AG10803 (cell line): ENCODE measurements at places on chromosomes 3 and 15.
A peak's percentile ranks its signal among the peaks of the same experiment; 100 is the strongest.

GRCh38 chr3:10763817-10764258 is 52.2 kb upstream of the SLC6A11 start:
- no peak for DNase-seq

- DNase-seq = no peak
Measured at GRCh38 chr3:61597906-61598305, 36.5 kb downstream of the PTPRG start.

DNA sequence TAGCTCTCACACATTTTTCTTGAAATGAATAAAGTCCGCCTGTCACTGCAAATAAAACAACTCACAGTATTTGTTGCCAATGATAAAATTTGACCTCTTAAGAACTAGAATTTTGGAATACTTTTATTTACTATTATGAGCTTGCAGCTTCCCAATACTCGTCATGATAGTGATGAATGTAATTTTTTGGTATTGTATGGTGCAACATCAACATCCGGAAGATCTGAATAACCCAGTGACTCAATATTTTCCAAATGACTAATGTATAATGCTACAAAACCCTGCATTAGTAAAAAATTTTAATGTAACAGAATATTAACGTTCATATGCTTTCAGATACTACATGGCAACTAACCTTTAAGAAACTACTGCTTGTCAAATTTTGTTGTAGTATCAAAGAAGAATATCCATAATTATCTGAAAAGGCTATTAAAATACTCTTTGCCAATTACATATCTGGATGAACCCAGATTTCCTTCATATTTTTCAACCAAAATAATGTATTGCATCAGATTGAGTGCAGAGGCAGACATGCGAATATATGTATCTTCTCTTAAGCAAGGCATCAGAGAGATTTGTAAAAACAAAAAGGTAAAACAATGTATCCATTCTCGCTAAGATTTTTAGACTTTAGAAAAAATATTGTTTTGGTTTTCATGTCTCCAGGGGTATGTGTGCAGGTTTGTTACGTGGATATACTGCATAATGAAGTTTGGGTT is 95.3 kb downstream of the IGF2BP2 start:
- DNase-seq = peak; percentile 86

DNA sequence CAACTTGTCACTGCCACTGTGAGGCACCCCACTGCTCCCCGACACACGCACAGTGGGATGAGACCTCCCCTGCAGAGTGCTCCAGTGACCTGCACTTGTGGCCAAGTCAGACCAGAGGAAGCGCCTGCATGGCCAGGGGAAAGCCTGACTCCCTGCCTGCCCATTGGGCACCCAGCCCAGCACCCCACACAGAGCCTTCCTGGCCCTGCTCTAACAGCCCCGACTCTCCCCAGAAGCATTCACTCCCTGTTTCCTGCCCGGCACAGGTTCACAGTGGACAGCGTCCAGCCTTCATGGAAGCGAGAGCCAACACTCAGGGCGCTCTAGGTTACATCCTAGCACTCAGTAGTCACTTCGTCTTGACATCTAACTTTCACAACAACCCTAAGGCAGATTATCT is 27.8 kb downstream of the RBPMS2 start:
- DNase-seq = no peak

DNA sequence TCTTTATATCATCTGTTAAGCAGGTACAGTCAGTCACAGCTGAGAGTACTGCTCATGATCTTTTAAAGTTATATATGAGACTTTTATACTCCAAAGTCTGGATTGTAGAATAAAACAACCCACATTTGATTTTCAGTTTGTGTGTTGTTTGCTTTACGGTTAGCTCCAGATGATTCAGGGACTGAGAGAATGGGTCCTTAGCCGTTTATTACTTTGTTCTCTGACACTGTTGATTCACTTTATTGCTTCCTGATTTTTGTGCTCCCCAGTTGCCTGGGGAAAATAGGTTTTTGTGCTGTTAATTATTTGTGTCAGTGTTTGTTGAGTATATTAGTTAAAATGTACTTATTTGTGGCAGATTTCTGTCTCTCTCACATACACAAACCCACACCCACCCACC is 8.6 kb upstream of the EBLN2 start:
- no peak for DNase-seq

- peak; percentile 99 for DNase-seq
Measured at GRCh38 chr15:90560229-90560776, 30.6 kb downstream of the CRTC3 start.

GRCh38 chr3:190096345-190096744 is 24.4 kb downstream of the P3H2 start:
- DNase-seq = no peak

- DNase-seq = no peak
Measured at GRCh38 chr3:58991623-58992022, 58.2 kb downstream of the CFAP20DC start.

DNA sequence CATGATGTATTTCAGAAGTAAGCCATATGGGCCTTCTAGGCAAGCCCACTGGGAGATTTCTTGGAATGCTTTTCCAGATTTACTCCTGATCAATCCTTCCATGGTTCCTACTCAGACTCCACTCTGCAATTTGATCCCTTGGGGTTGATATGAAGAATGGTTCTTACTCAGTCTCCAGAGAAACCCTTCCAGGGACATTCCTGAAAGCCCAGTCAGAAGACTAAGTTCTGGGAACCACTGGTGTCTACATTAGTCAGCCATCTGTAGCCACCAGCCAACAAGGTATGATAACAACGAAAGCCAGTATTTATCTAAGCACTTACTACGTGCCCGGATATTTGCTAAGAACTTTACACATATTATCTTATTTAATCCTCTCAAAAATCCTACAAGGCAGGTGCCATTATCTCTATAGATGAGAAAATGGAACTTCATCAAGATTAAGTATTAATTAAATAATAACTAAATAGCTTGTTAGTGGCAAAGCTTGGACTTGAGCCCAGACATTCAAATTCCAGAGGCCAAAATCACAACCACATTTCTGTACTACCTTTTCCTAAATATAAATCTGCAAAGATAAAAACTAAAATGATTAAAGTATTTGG is 32.7 kb downstream of the ZNF385D start:
- DNase-seq = peak; percentile 98

DNA sequence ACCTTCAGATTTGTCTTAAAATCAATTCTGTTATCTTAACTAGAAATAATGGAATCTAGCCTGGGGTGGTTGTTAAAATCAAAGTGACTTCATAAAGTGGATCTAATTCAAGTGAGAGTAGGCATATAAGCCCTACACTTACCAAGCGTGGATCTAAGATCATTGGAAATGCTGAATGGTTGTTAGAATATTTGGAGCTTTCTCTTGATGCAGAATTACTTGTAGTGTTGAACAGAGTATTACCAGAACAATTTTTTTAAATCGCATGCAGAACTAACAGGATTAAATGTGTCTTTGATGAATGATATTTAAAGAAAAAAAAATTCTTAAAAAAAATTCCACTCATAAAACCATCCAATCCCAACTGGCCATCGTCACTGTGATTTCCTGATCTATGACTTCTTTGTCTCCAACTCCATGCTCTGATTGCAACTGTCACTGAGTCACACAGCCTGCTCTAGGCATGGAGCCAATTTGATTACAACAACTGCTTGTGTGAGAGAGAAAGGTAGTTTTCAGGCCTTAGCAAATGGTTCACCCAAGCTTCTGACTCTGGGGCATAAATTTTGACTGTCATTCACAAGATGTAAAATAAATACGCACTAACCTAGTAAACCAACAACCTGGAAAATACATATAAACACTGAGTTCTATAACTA is 25.9 kb upstream of the SPRED1 start:
- DNase-seq = peak; percentile 66

GRCh38 chr15:80712956-80713355 is 17.8 kb downstream of the ABHD17C start:
- no peak for DNase-seq

- DNase-seq = peak; percentile 17
Measured at GRCh38 chr3:141321109-141321497, 47.2 kb upstream of the ZBTB38 start.

DNA sequence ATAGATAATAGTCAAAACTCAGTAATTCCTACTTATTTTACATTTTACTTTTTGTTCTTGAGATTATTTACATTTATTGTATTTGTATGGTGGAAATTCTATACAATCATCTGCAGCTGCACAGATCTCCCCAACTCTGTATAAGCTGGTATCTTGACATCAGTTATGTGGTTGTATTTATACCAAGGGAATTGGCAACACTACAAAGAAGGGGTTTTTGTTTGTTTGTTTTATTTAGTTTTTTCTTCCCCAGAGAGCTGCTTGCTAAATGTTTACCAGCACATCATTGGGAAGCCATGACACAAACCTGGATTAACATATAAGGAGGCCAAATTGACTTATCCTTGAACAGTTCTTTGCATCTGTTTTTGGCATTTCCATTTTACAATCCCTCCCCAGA is 389.2 kb upstream of the KCNMB2 start:
- no peak for DNase-seq

DNA sequence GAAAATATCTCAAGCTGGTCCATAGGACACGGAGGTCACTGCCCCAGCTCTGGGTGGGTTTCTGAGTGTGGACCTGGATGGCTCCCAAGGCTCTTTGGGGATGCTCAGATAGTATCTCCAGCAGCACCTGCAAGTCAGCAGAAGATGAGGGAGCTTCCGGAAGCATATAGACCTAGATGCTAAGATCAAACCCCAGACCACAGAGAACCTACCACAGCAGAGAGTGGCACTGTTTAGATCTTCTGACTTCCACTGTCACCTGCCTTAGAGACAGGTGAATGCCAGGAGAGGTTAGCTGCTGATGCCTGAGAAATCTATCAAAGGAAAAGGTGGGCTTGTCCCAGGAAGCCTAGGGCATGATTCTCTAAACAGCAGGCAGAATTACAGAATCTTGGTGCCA is 105.7 kb upstream of the TRPM1 start:
- DNase-seq = no peak

DNA sequence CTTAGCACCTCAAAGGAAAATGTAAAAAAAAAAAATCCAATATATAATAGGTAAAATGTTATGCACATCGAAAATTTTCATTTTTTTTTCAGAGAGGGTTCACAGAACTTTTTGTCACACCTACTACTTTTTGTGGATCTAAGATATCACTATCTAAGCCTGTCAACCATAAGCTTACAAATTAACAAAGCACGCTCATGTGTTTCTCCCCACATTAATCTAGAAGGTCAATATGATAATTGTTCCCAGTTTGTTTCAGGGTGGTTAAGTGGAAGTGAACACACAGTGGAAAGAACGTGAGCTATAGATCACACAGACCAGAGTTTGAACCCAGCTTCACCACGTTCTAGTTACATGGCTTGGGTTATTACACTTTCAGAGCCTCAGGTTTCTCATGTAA is 78.6 kb upstream of the ROBO2 start:
- DNase-seq = no peak

GRCh38 chr3:101994386-101994785 is 145.1 kb downstream of the NFKBIZ start:
- no peak for DNase-seq
